ENCODE measurements at places on chromosomes 2 and 18. TPM values are rescaled to one million over a fixed set of nuclear protein-coding genes. Genes with fewer than 3 reads are reported as not detected.
A peak's percentile ranks its signal among the peaks of the same experiment; 100 is the strongest.

DNA sequence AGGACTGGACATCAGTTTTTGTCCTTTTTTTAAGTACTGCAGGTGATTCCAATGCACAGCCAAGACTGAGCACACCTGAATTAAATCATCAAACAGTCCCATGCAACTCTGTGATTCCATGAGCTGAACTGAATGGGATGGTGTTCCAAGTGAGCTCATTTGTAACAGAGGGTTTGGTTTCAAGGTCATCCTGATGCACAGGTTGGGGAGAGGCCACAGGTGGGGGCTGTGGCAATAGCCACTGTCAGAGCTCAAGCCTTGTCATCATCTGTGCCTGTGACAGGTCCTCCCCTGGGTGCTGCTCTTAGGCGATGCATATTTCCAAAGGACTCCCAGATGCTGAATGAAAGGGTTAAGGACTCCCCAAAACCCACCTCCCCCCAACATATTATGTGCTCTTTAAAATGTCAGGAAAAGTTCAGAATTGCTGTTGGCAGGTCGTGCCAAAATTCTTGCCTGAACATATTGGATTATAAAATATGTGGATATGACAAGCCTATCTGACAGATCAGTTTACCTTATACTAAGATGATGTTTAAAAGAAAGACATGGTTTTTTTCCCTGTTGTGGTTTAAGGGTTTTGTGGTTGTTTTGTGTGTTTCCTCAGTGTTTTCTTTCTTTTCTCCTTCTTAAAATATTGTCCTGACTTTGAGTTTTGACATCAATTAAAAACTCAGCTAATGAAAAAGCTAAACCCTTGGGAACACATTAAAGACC lies 263.5 kb upstream of the SIX2 start:
- H3K27me3 ChIP-seq = no peaks in the 10 kb centered on the region
- H3K27ac ChIP-seq = no peak overlapping the region
- no peaks in the 10 kb centered on the region for H3K4me1 ChIP-seq
- no peak overlapping the region for H3K4me3 ChIP-seq
- no peaks in the 10 kb centered on the region for H3K36me3 ChIP-seq
- DNase-seq = no peak

DNA sequence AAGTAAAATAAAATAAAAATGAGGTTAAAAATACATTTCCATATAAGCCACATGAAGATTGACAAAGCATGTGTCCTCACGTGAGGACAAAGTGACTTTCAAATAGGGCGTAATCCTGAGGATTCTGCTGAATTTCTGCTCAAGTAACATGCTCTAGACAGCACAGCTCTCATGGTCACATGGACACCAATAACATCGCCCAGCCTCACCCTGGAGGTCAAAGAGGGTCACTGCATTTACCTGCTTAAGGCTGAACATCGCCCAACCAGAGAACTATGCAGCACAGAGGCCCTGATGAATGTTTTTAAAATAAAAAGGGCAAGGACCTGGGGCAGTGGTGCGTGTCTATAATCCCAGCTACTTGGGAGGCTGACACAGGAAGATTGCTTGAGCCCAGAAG lies 30.2 kb downstream of the TGFBRAP1 start:
- H3K4me3 ChIP-seq = no peak overlapping the region
- no peak overlapping the region for H3K27ac ChIP-seq
- H3K27me3 ChIP-seq = no peaks in the 10 kb centered on the region
- no peaks in the 10 kb centered on the region for H3K4me1 ChIP-seq

DNA sequence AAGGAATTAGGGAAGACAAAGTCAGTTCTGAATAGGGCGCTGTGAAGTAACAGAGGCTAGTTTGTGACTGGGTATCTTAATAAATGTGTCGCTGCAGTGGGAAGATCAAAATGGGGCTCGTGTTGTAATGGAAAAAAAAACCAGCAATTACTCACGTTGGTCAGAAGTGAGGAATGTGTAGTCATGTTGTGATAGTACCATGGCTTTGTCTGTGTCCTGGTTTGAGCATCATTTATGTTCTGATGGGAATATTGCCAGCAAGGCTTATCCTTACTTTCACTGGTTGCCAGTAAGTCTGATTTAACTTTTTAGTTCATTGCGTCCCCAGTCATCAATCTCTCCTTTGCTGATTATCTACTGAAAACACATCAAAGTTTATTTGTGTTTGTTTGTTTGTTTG lies 467.6 kb downstream of the NYAP2 start:
- H3K27ac ChIP-seq = no peak overlapping the region
- H3K4me3 ChIP-seq = no peak overlapping the region
- H3K36me3 ChIP-seq = no peaks in the 10 kb centered on the region
- no peaks in the 10 kb centered on the region for H3K4me1 ChIP-seq
- H3K27me3 ChIP-seq = no peaks in the 10 kb centered on the region

GRCh38 chr2:11354363-11355154 lies 10.1 kb upstream of the ROCK2 start:
- H3K27me3 ChIP-seq = no peaks in the 10 kb centered on the region
- no peaks in the 10 kb centered on the region for H3K4me1 ChIP-seq
- H3K27ac ChIP-seq = no peak overlapping the region
- DNase-seq = no peak

DNA sequence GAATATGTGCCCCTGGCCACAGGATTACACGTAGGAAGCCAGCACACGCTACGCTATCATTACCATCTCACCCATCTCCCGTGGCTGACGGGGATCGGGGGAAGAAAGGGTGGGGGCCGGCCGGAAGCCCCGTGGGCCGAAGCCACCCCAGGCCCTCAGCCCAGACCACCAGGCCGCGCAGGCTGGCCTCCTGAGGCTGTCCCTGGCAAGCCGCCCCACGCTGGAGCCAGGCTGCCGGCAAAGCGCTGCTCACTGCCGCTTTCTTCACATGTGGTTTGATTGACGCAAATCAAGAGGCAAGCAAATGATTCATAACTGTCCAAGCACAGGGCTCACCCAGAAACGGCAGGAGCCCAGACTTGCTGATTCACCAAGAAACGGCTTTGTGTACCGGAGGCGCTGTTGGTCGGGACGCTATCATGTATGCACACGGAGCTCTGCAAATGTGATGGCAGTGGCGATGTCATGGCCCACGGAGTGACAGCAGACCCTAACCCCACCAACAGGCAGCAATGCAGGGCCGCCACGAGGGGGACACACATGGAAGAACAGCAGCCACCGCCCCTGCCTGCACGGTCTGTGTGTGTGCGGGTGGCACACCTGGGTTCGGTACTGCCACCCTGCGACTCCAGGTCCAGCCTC lies 125.7 kb downstream of the HDAC4 start:
- H3K4me1 ChIP-seq = no peaks in the 10 kb centered on the region
- H3K27ac ChIP-seq = peak overlapping the region; percentile 68
- DNase-seq = peak; percentile 46
- no peaks in the 10 kb centered on the region for H3K36me3 ChIP-seq

DNA sequence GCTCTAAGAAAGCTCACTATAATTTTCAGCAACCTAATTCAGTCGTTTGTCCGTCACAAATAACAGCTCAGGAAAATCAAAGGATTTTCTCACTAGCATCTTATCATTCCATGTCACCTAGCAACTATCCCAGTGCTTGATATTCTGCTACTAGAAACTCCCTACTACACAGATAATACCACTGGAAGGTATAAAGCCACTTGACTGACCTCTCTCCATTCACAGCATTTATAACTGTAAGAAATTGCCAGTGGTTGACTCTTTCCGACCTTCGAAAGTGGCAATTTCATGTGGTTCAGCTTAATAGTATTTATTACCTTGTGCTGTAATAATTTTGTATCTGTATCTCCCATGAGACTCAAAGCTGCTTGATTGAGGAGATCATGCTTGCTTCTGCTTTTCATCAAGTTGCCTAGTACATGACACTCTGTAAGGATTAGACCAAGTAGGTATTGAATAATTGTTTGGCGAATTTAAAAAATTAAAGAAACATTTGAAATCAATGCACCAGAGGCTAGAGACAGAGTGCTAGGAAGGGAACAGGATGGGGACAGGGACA lies 79.6 kb upstream of the TACR1 start:
- no peak overlapping the region for H3K27ac ChIP-seq
- no peaks in the 10 kb centered on the region for H3K36me3 ChIP-seq
- DNase-seq = no peak
- H3K27me3 ChIP-seq = no peaks in the 10 kb centered on the region

GRCh38 chr2:101337877-101338276 lies 29.4 kb upstream of the RNF149 start:
- no peak overlapping the region for H3K27ac ChIP-seq
- H3K4me3 ChIP-seq = no peak overlapping the region
- no peaks in the 10 kb centered on the region for H3K4me1 ChIP-seq

DNA sequence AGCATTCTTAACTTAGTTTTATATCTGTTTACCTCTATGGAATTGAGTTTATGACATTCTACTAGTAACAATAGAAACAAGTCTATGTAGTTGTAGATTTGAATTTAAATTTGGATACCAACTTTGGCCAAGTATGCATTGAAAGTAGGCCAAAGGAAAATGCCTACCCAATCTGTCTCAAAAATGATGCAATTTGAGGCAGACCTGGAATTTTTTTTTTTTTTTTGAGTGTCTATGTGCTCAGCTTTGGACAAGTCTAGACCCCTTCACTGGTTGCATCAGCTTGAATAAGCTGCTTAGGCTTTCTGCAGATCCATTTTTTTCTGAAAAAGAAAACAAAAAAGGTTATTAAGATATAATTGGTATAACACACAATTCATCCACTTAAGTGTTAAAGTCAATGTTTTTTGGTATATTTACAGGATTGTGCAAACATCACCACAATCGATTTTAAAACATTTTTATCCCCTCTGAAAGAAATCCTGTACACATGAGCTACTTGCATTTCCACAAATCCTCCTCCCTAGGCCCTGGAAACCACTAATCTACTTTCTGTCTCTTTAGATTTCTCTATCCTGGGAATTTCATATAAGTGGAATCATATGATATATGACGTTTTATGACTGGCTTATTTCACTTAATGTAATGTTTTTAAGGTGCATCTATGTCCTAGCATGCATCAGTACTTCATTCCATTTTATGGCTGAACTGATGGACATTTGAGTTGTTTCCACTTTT lies 185.1 kb upstream of the CCDC68 start:
- no peak overlapping the region for H3K4me3 ChIP-seq
- H3K27ac ChIP-seq = no peak overlapping the region
- DNase-seq = no peak
- H3K36me3 ChIP-seq = no peaks in the 10 kb centered on the region
- no peaks in the 10 kb centered on the region for H3K27me3 ChIP-seq
- no peaks in the 10 kb centered on the region for H3K4me1 ChIP-seq

DNA sequence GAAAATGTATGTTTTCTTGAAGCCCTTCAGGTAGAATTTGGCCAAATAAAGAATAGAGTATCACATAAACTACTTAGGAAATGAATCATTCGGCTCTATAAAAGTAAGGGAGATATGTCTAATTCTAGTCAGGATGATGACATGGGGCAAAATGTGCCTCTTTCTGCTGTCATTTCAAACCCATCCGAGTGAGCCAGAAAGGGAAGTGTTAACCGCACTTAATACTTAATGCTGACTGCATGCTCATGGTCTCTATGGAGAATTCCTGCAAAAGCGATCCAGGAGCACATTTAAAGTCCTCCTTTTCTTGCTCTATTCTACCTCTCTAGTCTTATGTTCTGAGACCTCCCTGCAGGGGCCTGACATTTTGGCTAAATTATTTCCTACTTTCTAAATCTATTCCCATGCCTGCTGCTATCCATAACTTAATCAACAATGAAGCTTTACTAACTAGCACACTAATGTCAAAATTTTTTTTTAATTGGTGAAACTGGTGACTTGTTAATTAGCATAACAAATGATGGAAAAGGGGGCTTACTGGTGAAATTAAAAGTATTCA lies 127.4 kb downstream of the CDC42EP3 start:
- H3K27ac ChIP-seq = no peak overlapping the region
- H3K36me3 ChIP-seq = no peaks in the 10 kb centered on the region
- no peak for DNase-seq
- H3K4me1 ChIP-seq = no peaks in the 10 kb centered on the region

DNA sequence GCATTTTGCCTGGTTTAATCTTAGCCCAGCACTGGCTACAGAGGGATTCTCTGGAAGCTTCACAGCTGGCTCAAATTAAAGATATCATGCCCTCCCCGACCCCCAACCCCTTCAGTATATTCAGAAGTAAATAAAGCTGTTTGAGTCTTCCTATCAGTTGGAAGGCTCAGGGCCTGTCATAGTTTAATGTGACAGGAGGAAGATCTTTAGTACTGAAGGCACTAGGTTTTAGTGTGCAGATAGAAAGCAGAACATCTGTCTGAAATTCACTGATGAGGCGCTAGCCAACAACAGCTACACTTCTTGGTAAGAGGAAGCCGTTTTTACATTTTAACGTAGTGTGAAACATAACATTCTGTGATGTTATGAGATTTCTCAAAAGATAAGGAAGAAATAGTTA lies 969.1 kb upstream of the CDH2 start:
- no peaks in the 10 kb centered on the region for H3K27me3 ChIP-seq
- no peak overlapping the region for H3K4me3 ChIP-seq
- no peak for DNase-seq
- H3K4me1 ChIP-seq = no peaks in the 10 kb centered on the region
- H3K36me3 ChIP-seq = no peaks in the 10 kb centered on the region
- no peak overlapping the region for H3K27ac ChIP-seq

- H3K27me3 ChIP-seq = no peaks in the 10 kb centered on the region
- H3K36me3 ChIP-seq = no peaks in the 10 kb centered on the region
- H3K27ac ChIP-seq = no peak overlapping the region
- H3K4me1 ChIP-seq = no peaks in the 10 kb centered on the region
- no peak overlapping the region for H3K4me3 ChIP-seq
These were observed 34.9 kb downstream of the MFSD6 start for GRCh38 chr2:190443055-190443454.

DNA sequence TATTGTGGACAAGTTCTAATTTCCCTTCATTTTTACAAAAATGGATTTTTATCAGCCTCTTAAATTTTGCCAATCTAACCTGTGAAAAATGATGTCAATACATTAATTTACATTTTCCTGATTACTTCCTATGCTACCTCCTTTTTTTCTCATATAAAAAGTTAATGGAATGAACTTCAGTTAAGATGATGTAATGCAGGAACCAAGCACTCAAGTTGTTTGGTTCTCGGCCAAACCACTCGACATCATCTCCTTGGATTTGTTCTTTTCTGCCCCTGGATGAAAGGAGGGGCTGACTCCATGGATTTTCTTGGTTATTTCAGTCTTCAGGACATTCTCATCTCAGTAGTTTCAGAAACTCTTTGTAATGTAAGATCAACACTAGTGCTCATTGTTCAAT lies 253.1 kb upstream of the NXPH2 start:
- no peak overlapping the region for H3K4me3 ChIP-seq
- no peak for DNase-seq
- no peaks in the 10 kb centered on the region for H3K4me1 ChIP-seq
- H3K27me3 ChIP-seq = no peaks in the 10 kb centered on the region
- H3K36me3 ChIP-seq = no peaks in the 10 kb centered on the region

- H3K4me3 ChIP-seq = no peak overlapping the region
- H3K27me3 ChIP-seq = no peaks in the 10 kb centered on the region
- no peaks in the 10 kb centered on the region for H3K4me1 ChIP-seq
These were observed 7.4 kb downstream of the PPP4R3B start for GRCh38 chr2:55609938-55610578.

The NYAP2 gene
- 0.05 TPM for total RNA-seq

The TUBA4A gene
- 149 TPM for total RNA-seq

The MAP4K3 gene
- 30.9 TPM for total RNA-seq

The HTRA2 gene
- 41.5 TPM for total RNA-seq

The DYSF gene
- 7.5 TPM for total RNA-seq

The CTDSP1 gene
- total RNA-seq = 137 TPM

The WNT10A gene
- total RNA-seq = 0.61 TPM

All from colonic mucosa (tissue), 4 donors.